Midbrain (tissue), 1 donor: ENCODE measurements at places on chromosomes 12 and 14.

GRCh38 chr14:57957441-57957840, 91.5 kb upstream of the SLC35F4 start:
- DNase-seq: no peak

DNA sequence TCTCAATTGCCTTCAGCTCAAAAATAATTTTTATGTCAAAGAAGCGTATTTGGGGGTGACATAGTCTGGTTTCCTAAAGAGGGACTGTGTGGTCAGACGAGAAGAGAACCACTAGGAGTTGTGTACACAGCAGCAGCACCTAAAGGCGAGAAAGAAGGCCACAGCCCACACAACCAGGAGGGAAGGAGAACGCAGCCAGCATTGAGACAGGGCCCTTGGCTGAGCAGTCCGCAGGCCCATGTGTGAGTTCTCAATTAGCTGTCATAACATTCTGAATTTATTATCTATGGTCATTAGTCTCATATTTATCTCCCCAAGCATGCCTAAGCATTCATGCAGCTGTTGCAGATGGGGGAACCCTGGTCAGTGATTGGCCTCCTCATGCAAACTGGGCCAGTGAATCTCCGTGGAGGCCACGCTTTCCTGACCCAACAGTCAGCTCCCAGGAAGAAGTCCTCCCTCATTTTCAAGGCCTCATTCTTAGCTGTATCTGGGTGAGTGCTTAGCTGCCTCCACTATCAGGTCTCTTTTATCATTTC, 81.2 kb upstream of the ATF7IP start:
- no peak for DNase-seq

DNA sequence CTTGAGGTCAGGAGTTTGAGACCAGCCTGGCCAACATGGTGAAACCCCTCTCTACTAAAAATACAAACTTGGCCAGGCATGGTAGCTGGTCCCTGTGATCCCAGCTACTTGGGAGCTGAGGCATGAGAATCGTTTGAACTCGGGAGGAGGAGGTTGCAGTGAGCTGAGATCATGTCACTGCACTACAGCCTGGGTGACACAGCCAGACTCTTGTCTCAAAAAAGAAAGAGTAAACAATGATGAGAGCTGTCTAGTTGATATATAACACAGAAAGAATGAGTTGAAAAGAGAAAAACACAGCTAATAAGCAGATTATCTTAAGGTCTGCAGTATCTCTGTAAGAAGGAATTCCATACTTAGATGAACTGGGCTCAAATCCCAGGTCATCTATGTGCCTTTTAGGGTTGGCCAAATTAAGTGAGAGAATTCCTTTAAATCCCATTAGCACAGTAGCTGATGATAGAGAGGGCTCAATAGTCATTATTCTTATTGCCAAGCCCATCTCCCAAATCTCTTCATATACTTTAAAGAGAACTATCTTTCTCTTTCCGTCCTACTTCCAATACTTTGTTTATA, 31.1 kb upstream of the STRAP start:
- DNase-seq: no peak

DNA sequence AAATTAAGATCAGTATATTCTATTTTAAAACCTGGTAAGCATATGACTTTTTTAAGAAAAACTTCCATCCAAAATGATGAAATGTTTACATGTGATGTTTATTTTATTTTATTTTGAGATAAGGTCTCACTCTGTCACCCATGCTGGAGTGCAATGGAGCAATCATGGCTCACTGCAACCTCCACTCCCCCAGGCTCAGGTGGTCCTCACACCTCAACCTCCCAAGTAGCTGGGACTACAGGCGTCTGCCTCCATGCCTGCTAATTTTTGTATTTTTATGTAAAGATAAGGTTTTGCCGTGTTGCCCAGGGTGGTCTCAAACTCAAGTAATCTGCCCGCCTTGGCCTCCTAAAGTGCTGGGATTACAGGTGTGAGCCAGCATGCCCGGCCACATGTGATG, 141.8 kb downstream of the ZFP36L1 start:
- no peak for DNase-seq

- DNase-seq: no peak
These were observed 1.2 kb downstream of the SOCS2 start for GRCh38 chr12:93573552-93574223.

GRCh38 chr12:100127766-100128511, 14.7 kb downstream of the BLTP3B start:
- no peak for DNase-seq

DNA sequence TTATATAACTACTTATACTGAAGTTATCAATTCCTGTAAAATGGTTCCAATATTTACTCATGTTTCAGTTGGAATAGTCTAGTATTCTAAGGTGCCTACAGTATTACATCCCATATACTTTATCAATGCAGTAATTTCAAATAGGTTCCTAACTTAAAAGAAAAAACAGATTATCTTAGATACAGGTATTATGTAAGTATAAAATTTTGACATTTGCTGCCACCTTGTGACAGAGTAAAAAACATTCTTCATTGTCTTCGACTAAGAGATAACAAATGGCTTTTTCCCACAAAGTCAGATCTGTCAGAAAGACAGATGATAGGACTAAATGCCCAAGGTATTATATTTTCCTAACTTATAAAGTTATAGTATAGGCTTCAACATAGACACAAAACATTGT, 78.7 kb downstream of the TXNDC16 start:
- peak; percentile 18 for DNase-seq

GRCh38 chr14:24136684-24137528, 912 bp downstream of the PSME1 start:
- DNase-seq: no peak

- DNase-seq: no peak
These were observed 13.9 kb downstream of the SLC39A5 start for GRCh38 chr12:56243731-56244181.

DNA sequence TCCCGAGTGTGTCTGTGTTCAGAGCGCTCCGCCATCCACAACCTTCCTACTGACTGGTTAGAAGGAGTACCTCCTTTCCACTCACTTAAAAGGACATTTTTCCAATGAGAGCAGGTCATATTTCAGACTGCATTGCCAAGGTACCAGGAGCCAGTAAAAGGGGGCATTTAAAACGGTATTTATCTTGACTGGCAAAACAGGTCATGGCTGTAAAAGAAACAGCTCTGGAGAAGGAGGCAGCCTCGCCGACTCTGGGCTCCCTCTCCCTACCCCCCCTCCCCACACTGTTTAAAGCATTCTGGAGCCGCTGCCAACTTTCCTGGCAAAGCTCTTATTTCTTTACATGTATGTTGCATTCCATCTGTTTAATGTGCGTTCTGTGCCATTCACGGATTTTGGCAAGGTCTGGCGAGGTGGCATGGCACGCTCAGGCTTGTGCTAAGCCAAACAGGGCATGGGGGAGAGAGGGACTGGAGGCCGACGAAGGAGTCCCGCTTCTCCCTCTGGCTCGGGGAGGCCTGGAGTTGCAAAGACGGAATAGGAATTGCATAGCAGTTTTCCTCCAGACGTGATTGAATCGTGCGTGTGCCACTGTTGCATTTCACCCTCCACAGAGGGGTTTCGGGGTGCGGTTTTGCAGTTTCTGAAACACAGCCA, 41.2 kb upstream of the MED13L start:
- DNase-seq: no peak

- DNase-seq: no peak
These were observed 17.8 kb upstream of the RHOJ start for GRCh38 chr14:63186453-63186852.

DNA sequence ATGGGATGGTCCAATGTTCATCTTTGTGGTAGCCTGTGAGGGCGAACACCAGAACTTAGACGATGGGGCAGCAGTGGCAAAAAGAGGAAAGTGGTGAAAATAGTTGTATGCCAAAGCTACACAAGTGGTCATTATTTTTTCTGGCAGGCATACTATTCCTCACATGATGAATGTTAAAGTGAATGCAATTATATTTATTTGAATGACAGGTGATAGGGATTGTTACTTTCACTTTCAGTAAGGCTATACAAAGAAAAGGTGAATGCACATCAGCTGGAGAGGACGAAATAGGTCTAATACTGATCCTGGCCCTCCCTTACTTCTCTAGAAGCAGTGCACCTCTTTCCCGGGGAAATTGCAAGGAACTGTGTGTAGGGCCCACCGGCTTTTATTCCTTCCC, 470.1 kb downstream of the TMTC2 start:
- no peak for DNase-seq

- no peak for DNase-seq
These were observed 12.2 kb downstream of the RPH3A start for GRCh38 chr12:112803620-112804282.
